ENCODE measurements at places on chromosomes 11 and 22.

DNA sequence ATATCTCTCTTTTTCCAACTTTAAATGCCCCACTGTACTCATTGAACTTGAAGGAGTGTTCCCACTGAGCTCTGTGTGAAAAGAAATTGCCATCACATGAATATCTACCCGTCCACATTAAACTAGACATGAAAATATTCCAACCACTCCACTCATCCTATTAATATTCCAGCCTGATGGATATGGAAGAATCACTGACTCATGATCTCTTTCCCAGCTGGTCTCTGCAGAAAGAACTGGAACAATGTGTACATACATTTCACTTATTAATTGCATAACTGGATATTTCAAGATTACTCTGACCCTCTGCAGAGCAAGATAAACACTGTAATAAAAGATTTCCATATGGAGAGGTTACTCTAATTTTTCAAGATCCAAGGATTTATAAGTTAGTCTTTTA is 711.1 kb upstream of the LRRC4C start:
- no peak for DNase-seq

DNA sequence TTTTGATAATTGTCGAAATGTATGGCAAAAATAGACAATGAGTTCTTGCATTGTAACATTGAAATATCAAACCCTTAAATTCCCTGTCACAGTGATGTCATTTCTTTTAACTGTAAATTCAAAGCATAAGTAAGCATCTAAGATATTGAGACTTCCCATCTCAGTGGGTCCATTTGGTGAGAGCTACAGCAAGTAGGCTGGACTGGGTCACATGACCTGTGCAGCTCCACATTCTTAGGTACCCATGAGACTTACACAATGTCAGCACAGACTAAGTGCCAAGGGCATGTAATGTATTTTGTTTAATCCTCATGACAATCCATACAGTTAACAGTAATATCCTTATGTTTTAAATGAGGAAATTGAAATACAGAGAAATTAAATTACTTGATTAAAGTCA is 210.7 kb downstream of the NELL1 start:
- DNase-seq: no peak

DNA sequence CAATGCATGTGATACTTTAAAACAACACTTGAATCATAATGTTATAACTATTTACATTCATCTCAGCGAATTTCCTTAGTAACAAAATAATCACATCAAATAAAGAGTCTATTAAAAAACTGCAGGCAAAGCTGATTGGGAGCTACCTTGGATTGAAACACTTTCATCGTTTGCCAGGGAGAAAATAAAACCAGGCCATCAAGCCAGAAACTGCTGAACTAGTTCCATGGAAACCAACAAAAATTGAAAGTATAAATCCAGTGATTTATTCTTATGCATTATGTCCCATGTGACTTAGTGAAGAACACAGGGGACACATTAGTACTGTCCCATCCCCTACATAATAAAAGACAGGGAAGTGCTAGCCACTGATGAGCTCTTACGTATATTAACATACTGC is 21.7 kb downstream of the SLC35F2 start:
- no peak for DNase-seq

GRCh38 chr11:119686177-119686882 is 42.7 kb downstream of the NECTIN1 start:
- no peak for DNase-seq

DNA sequence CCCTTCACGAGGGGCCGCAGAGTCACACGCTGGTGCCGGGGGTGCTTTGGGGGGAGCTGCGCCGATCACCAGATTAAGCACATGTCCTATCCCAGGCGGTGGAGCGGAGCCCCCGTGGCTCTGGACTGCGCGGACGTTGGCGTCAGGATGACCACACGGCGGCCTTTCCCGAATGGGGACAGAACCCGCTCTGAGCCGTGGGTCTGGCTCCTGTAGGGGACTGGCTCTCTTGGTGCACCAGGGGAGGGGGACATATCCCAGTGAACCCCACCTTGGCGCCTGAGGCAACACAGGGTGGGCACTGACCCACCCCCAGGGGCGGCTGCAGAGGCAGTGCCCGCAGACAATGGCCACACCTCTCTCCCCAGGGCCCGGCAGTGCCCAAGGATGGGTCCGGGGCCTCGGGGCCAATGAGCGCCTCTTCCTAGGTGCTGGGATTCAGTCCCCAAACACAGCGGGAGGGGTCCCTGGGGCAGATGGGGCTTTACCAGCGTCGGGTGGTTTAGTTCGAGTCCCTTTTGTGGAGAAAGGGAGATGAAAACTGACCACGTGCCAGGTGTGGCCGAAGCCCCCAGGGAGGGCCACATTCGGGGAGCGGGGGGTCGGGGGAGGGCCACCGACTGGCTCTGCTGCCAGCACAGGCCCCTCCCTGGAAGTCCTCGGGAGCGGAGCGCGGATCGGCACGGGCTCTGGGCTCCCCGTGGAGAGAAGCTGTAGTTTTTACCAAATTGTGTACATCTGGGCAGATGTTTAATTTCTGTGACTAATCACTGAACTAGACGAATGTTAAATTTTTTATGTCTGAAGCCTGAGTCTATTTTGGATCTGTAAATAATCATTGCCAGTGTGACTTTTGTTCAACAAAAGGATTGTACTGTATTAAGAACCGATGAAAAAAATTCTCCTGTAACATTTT is 58.9 kb downstream of the GRAMD4 start:
- no peak for DNase-seq

GRCh38 chr22:42884616-42885375 is 27.7 kb upstream of the ARFGAP3 start:
- DNase-seq: no peak

DNA sequence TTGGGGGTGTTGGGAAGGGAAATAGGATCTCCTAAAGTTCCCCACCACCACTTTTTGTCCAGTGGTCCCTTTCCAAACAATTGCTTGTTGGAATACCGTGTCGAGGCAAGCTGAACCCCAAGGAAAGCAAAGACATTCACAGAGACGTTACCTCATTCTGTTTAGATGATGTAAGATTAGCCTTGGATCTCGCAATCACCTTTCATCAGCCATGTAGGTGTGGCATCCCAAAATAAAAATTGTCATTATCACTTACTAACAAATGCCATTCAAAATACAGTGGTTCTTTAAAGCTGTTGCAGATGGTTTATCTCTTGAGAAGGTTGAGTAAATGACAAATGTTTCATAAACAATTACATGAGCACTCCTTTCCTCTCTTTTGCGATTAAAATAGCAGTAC is 86.5 kb upstream of the SLC25A18 start:
- DNase-seq: no peak

DNA sequence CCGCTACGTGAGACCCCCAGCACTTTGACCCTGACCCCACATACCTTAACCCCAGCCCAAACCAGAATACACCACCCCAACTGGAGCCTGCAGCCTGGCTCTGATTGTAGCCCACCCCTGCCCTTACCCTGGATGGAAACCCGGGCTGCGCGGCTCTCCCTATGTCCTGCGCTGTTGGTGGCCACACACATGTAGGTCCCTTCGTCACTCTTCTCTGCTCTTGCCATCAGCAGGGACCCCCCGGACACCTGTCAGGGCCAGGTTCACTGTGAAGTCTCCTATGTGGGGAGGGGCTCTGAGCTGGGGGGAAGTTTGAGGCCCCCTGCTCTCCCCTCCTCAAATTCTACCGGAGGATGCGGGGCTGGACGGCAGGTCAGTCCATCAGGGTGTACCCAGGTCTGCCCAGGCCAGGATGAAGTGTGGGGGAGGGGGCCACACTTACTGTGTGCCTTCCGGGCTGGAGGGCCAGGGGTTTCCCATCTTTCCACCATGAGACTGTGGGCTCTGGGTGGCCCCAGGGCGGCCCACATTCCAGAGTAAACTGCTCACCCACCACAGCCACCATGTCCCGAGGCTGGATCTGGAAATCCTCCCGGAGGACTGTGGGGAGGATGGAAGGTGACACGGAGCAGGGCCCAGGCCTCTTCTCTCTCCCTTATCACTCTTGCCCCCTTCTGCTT is 1.5 kb downstream of the ROBO4 start:
- no peak for DNase-seq

GRCh38 chr11:134643115-134644012 is 231.3 kb upstream of the B3GAT1 start:
- no peak for DNase-seq

- no peak for DNase-seq
Observed at GRCh38 chr11:95576146-95576845, 213.3 kb downstream of the FAM76B start.

DNA sequence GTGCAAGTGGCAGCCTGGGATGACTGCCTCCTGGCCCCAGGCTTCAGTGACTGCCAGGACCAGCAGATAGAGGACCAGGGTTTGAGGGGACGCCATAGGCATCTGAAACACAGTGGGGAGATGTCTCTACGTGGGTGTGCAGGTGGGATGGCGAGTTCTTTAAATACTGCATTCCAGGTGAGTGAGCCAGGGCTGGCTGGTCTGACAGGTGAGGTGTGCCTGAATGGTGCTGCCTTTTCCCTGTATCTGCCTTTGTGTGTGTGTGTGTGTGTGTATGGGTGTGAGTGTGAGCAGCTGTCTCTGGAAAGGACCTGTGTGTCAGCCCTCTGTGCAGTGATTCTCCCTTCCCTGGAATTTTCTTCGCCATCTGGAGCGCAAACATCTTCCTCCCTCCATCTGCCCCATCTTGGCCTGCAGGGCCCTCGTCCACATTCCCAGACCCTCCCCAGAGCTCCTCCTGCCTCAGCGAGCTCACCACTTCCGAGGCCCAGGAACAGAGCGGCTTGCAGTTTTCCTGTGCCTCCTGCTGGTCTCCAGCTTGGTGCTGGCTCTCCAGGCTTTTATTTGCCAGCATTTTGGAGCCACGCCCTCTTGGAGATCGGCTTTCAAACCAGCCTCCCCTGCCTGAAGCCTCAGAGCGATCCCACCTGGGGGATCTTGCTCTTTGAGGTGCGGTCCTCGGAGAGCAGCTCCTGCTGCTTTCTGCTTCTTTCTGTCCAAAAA is at the start of gene GPHA2:
Gene GPHA2 (minus strand): TSS at position 535 of the 723 bp plus-strand sequence. CDS start 433 bp downstream, at position 102.
- no peak for DNase-seq

DNA sequence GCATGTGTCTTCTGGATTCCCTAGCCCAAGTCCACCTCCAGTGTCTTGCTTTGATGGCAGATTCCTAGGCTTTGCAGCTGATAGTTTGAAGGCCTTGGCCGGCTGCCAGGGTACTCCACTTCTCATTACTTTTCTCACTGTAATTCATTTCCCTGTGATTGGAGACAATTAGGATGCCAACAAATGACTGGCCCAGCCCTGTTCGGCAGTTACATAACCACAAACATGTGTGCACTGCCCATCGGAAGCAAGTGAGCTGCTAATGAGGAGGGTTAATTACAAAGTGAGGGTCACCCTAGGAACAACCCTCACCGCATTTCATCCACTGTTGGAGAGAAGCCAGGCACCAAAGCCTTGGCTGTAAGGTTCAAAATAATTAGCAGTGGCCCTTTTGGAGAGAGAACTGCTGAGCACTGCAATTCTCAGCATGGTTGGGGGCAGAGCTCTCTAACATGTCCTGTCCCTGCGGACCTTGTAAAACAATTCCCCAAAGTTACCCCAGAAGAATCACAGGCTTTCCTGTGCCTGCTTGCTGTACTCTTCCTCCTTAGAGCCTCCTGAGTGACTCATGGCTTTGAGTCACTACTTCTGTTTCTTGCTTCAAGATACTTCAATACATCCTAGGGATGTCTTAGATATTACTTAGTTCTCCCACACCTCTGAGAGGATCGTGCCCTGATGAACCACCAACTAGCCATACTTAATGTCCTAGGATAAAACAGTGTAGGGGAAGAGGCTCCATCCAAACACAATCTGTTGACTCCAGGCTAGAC is 109.7 kb upstream of the GALNT18 start:
- no peak for DNase-seq

DNA sequence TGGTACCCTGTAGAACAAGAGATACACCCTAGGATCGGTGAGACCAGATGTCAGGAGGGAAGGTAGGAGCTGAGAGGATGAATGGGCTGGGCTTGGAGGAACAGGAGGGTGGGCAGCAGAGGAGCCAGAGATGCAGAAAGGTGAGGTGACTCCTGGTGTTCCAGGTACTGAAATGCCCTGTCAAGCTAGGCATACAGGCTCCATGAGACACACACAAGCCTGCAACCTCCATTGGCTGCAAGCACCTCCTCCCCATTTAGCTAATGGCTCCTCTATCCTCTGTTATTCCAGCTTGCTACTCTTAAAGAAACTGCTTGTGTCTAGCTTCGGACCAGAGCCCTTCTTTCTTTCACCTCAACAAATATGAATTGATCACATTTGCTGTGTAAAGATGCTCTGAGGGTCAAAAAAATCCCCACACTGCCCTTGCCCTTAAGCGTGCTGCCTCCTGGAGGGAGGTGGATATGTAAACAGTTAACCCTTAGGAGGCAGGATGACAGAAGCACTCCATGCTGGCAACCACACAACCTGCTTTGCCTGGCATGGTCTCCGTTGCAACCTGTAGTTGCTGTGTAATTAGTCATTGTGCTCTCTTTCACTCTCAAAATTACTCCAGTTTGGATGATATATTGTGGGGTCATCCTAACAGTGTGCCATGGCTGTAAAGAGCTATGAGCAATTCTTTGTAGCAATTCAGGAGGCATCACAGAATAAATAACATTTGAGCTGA is 156.0 kb downstream of the PKNOX2 start:
- DNase-seq: no peak

GRCh38 chr22:40676644-40677043 is 2.6 kb upstream of the MCHR1 start:
- DNase-seq: no peak

DNA sequence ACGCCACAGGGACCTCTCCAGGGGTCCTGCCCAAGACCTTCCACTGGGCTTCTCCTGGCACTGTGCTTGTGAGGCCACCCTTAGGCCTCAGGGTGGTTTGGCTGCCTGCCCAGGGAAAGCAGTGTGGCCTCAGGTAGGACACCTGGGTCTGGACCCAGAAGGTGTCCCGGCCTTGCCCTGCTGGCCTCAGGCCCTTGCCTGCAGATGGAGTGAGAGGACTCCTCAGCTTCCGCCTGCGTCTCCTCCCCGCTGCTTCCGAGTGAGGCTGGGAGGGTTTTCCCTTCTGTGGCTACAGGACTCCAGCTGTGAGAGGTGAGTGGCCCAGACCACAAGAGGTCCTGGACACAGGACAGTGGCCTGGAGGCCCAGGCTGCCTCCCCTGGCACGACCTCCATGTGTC is 60.4 kb downstream of the WNT7B start:
- DNase-seq: no peak

DNA sequence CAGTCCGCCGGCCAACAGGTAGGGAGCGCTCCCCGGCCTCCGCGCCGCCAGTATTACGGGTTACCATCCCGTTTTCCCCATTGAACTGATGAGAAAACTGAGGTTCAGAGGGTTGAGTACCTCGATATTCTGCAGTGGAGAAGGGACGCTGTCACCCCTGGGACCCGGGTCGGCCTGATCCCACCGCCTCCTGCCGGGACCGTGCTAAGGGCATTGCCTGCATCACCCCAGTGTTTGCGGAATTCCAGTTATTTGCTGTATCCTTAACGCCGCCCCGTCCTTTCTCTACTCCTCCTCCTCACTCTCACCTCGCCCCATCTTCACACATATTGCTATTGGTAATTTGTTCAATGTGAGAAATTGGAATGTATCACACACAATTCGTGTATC is 370 bp upstream of the A4GALT start:
- DNase-seq: no peak

DNA sequence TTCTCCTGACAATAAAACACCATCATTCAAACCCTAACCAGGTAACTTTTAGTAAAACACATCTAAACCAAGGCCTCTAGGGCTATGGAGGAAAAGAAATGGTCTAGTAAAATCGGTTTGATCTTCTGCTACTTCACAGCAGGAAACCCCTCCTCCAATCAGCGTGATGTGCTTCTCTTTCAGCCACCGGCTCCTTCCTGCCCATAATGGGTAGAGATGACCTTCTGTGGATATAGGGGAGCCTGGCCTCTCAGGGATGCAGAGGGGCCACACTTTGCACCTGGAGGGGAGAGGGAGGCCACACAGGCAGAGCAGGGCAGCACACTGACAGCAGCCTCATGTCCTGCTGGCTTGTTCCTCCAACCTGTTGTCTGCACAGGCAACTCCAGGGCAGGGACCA is 6.9 kb downstream of the EHD1 start:
- DNase-seq: no peak
